ENCODE measurements at places on chromosomes 4 and X.

DNA sequence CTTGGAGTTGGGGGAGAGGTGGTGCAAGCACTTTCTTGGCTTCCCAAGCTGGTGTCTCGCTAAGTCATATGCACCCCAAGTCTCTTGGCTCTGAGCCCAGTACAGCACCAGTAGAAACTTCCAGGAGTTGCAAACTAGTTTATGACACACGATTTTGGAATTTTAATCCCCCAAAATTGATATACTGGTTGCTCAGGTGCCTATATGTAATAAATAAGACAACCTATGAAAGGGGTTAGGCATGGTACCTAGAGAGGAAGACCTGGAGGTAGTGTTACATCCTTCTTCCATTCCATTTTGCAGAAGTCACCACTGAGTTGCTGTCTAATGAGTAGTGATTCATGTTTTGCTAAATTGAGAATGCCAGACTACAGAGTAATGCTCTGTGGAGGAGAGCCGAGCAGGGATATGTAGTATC is 4.3 kb upstream of the SLC4A4 start:
- no peak for DNase-seq

DNA sequence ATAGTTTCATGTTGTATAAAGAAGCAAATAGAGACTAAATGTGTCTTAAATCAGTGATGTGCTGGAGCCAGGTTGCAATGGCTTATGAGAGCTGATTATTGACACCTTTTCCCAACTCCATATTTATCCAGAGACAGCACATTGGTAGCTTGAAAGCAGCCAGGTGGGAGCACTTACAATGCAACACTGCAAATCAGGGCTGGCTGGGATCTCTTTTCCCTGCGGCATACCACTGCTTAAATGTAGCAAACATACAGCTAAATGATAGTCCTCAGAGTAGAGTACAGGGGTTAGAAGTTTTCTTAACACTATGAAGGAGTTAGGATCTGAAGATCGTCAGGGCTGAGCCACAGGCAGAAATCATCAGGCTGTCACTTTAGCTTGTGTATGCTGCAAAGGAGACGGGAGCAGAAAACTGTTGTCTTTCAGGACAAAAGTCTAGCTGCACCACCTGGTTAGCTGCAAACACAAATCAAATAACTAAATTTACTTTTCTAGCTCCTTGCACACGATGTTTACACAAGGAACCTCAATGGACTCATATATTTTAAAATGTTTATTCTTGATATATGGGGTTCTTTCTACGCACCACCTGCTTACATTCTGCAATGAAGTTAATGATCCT is 527.3 kb downstream of the TLL1 start:
- DNase-seq, result no peak

DNA sequence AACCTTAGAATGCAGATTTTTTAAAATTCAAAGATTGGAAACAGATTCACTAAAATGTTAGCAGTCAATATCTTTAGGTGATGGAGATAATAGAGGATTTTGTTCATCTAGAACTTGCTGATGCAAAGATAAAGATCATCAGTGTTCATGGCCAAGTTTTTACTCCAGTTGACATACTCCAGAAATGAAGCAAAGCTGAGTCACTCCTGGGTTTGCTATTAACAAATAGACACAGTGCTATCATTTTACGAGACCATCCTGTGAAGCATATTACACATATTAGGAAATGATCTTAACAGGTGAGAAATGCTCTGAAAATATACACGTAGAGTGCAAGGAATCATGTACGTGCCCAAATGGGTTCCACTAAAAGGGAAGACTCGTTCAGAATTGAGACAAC is 170.6 kb upstream of the FAM9B start:
- no peak for DNase-seq

- no peak for DNase-seq
Observed at GRCh38 chr4:87053176-87053658, 118.4 kb downstream of the AFF1 start.

All from activated naive CD4-positive, alpha-beta T cell treated with anti-CD3 and anti-CD28 coated beads, Interleukin-2, amount 50 U/mL, for 16 hours (primary cell).